Neuronal stem cell (in vitro differentiated cells): ENCODE measurements at places on chromosomes 7 and 10.

- DNase-seq: no peak
These were observed 280.8 kb upstream of the CDC14C start for GRCh38 chr7:48643431-48644013.

DNA sequence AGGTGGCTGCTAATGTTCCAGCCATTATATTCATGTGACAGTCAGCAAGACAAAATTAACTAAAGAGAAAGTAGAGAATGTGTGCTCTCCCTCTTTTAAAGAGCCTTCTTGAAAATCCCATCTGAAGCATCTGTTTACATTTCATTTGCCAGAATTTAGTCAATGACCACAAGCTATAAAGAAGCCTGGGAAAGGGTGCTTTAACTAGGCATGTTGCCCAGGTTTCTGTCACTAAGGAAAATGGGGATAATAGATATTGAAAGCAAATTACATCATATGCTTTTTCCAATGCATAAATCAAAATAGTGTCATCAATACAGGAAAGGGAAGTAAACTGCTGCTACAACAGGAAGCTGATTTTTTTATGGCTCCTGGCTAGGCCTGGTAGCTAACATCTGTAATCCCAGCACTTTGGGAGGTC, 67.7 kb downstream of the ELAPOR2 start:
- DNase-seq: no peak

DNA sequence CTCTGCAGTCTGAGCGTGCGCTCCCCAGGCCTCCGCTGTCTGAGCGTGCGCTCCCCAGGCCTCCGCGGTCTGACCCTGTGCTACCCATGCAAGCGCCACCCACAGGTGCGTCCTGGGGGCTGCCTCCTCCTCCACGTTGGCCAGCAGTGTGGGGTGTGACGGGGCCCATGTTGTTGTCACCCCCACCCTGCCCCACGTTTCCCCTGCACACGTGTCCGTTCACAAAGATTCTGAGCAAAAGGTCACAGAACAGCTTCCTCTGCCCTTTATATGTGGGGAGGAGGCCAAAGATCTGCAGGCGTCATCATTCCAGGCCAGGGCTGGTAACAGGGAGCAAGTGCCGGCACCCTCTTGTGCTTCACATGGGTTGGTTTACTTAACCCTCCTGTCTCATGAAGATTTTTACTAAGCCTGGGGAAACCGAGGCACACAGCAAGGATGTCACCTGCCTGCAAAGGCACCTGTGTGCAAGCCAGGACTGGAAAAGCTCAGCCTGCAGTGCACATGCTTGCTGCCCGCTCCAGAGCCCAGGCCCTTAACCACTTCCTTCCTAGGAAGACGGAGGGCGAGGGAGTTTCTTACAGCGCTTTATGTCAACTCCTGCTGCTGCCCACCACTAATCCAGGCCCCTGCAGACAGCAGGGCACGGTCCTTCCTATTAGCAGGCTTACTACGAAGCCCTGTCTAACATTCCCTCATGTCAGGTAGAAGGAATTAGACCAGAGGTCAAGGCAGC, 4.8 kb downstream of the GPR146 start:
- no peak for DNase-seq

- DNase-seq: no peak
These were observed 98.0 kb upstream of the PIK3CG start for GRCh38 chr7:106767078-106767477.

- no peak for DNase-seq
These were observed 162.4 kb downstream of the NOC3L start for GRCh38 chr10:94200146-94200837.

DNA sequence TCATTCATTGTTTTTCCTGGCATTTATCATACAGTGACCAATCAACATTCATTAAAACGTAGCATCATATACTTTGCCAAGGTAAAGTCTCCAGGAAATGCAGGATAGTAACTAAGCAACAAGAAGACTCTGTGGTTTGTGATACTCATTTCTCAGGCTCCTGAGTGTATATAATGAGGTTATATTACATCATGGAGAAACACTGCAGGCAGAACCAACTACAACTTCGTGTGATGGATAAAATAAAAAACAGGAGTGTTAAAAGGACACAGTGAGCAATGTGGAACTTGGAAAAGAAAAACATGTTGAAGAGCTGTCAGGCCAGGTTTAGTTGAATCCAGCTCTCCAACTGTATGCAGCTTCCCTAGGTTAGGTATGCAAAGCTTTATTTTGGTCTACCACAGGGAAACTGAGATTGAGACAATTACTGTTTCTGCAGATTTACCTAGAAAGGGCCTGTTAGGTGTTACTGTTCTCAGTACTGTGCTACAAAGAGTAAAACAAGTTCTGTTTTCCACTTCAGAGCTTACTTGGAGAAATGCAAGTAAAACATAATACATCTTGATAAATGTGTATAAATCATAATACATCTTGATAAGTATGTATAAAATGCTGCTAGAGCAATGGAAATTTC, 7.8 kb upstream of the CCNY start:
- DNase-seq: no peak

GRCh38 chr7:106175507-106175906, 63.4 kb upstream of the SYPL1 start:
- DNase-seq: no peak

- no peak for DNase-seq
These were observed 75.3 kb downstream of the C10orf90 start for GRCh38 chr10:126595160-126595559.

DNA sequence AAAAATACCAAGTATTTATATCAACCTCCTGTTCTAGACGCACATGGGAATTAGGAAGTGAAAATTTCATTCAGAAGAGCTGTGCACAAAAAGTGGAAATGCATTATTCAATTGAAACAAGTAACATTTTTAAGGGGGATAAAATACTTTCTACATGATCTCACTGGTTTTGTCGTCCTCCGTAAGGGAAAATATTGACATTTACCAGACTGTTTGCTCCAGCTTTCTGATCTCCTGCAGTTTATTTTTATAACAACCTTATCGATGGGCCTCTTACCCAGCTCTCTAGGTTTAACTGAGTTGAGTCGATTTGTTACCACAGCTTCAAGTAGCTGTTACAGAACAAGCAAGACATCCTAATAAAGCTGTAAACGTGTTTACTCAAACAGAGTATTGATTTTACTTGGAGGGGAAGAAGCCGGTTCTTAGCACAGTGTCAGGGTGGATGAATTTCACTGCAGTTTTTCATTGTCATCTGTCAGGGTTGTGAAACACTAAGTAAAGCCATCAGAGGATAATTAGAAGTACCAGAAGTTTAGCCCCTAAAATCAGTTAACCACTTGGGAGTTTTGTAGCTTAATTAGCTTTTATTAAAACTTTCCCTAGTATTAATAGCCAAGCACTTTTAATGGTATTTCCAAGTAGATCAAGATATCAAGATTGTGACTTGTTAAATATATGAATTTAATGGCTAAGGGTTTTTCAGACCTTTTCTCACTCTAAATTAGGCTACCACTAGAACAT, 142.6 kb upstream of the KAT6B start:
- no peak for DNase-seq

DNA sequence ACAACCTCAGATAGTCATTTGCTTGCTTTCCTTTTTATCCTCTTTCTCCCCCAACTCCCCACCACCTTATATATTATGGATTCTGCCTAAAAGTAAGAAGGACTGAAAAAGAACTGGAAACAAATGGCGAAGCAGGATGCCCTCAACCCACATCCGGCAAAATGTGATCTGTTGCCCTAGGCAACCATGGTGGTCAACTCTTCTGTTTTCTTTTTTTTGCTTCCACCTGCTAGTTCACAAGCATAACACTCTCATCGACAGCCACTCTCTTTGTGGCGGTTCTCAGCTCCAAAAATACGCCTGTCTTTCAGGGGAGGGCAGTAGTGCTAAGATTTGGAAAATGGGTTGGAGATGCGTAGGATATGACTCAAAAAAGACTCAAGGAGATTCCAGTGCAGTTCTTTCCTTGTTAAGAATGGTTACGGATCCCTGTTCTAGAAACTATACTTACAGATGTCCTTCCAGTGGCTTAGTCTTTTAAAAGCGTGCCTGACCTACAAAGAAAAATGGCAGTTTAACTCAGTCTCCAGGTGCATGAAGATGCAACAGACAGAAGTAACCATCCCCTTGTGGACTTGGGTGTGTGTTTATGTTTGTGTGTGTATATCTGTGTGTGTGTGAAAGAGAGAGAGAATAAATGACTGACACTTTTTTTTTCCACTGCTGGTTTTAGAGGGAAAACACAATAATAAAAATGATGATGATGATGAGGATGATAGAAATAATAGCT, 10.7 kb downstream of the APBB1IP start:
- no peak for DNase-seq

GRCh38 chr10:132444877-132445351, 47.9 kb downstream of the PWWP2B start:
- DNase-seq: no peak

GRCh38 chr10:971150-971542, 17.1 kb upstream of the GTPBP4 start:
- DNase-seq: no peak

DNA sequence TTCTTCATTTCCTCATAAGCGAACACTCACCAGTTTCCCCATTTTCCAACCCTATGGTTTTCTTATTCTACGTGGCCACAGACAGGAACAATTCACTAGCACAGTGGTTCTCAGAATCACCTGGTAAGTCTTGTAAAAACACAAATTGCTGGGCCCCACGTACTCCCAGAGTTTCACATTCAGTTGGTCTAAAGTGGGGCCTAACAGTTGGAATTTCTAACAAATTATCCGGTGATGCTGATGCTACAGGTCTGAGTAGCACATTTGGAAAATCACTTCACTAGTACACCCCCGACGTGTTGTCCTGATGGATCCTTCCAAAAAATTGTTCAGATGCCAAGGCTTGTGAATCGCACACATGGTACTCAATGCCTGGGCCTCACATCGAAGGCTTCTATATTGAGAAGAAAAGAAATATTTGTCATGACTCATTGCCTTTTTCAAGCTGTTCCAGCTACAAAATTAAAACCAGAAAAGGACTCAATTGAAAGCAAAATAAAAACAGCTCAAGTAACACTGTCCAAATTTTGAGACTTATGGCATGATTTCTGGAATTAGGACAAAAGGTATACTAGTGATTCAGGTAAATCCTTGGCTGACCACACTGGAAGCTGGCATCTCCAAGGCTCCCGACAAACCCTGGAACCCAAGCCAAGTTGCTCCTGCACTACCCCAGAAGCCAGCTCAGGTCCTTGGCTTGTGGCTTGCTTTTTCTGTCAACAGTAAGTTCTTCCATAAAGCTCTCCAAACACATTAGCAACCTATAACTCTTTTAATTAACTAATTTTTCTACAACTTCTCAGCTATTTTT, 12.9 kb upstream of the VIM start:
- no peak for DNase-seq

DNA sequence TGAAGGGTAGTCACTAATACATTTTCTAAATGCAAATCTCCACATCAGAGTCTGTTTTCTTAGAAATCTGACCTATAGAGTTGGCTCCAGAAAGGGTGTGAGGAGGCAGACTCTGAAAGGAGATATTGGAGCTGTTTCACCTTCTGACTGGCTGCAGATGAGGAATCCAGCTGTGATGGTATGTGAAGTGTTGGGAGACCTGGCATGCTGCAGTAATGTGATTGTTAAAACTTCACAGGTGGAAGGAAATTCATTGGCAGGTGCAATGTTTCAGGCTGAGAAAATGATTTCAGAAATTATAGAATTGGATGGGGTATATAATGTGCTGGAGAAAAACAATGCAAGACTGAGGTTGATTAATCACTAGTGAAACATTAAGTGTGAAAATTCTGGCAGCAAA, 1134.0 kb upstream of the LRRN3 start:
- peak; percentile 3 for DNase-seq

DNA sequence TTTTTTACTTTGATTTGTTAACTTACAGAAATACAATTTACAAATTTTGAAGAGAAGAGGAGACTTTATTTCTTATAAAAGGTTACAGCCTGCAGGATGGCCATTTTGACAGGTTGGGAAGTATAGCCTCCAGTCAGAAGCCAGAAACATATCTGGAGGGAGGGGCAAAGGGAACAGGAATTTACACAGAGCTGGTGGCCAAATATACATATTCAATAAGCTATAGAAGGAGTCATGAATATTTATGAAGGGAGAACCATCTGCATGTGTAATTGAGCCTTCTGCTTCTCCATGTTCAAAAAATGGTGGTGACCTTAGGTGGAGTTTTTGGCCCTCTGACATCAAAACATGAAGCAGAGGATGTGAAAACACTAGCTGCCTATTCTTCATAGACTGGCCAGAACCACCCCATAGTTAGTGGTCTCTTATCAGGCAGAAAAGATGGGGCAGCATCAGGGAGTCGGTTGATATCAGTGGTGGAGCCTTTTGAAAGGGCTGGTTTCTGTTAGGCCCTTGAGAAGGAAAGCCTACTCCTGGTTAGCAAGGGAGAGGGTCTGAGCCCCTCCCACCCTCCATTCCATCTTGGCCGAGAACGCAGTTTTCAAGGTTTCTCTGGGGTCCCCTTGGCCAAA, 57.2 kb downstream of the ENTPD1 start:
- DNase-seq: no peak

DNA sequence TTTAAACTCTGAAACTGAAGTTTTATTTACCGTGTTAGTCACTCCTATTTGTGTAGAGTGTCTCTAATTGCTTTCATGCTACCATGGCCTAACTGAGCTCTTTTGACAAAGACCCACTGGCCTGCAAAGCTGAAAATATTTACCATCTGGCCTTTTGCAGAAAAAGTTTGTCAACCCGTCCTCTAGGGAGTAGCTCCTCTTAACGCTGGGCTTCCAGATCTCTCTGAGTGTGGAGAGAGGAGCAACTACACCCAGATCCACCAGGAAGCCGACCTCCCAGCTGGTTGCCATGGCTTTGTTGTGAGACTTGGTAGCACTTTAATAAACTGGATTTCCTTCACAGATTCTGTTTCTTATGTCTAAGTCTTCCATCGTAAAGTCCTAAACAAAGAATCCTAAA, 4.2 kb upstream of the C10orf71 start:
- DNase-seq: no peak

- DNase-seq: no peak
These were observed 184.0 kb upstream of the HABP2 start for GRCh38 chr10:113368666-113369364.

GRCh38 chr7:16967300-16967811, 85.6 kb upstream of the AGR3 start:
- no peak for DNase-seq
